SW480 (cell line): ENCODE measurements at places on chromosomes 12 and 14.

DNA sequence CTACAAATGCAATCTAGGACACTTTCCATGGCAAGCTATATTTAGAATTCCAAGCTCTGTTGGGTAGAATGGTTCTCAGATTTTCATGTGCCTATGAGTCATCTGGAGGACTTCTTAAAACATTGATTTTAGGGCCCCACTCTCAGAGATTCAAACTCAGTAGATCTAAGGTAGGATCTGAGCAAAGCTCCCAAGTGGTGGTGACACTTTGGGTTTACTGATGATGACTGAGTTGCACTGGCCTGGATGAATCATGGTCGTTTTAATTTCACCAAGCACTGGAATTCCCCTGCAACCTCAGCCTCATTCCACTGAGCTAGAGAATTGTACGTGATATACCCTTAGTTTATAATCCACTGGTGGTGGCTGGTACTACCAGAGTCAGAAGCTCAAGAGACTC lies 86.5 kb downstream of the PPM1H start:
- peak; percentile 17 for DNase-seq

DNA sequence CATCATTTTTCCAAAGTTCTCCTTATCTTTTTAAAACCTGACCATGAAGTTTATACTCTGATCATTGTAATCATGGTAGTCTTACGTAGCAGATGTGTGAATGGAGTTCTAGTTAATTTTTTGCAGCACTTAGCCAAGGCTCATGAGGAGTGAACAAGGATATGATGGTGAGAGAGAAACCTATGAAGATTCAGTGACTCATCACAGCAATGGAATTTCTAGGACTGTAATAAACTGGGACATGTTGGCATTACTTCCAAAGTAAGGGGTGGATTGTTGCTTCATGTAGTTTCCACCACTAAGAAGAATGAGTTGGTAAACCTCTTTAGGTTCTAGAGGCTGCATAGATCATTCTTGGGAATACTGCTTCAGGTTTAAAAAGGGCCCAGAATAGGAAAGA lies 102.7 kb downstream of the LRRIQ1 start:
- no peak for DNase-seq

DNA sequence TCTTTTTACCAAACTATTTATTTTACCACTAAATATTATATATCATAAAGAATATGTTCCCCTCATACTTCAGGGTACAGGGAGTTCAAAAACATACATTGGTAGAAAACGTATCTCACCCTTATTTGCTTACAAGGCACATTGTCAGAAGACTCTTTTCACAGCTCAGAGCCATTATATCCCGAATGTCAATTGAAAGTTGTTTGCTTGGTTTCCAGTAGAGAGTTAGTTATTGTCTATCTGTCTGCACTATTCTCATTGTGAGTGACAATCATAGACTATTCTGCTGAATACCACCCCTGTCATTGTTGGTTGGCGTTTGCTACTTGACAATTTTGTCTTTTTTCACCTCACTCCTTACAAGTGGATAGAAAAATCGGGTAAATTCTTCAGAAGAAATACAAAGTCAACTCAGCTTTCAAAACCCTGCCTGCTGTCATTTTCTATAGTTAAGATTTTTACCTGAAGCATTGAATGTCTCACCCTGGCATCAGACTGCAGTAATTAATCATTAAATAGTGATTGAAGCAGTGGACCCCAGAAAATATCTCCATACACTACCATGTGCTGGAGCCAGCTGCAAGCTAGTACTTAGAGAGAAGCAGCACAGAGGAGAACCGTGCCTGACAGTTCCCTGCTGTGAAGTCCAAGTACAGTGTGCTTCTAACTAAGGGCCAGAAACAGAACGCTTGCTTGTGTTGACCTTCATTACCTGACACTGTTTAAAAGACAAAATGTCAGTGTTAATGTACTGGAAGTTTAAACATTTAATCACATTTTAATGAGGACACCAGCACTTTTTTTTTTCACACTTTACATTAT lies 510.6 kb downstream of the RERGL start:
- DNase-seq: no peak

GRCh38 chr12:10562306-10562933 lies 51.0 kb downstream of the MAGOHB start:
- DNase-seq: peak; percentile 59

DNA sequence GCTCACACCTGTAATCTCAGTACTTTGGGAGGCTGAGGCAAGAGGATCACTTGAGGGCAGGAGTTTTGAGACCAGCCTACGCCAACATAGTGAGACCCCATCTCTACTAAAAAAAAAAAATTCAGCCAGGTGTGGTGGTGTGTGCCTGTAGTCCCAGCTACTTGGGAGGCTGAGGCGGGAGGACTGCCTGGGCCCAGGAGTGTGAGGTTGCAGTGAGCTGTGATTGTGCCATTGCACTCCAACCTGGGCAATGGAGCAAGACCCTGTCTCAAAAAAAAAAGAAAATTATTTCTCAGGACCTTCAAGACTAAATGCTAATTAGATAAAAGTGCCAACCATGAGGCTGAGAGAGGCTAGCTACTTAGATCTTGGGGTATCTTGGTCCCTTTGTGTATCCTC lies 23.5 kb downstream of the OTUB2 start:
- DNase-seq: no peak

- no peak for DNase-seq
These were observed 123.0 kb downstream of the SLC38A4 start for GRCh38 chr12:46702581-46703344.

DNA sequence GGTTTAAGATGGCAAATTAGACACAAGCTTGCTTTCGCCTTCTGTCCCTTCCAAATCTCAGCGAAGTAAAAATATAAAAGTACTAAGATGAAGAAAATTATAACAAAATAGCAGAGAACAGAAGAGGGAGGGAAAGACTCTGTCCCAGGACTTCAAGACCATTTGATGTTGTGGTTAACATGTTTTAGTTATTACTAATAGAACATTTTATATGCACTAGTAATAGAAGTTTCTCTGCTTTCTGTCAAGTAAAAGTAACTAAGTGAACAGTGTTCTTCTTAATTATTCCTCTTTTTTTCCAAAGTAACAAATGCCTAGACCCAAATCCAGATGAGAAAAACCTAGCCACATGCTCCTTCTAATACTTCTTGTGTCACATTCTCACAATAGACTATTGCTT lies 85.1 kb upstream of the DAAM1 start:
- no peak for DNase-seq

DNA sequence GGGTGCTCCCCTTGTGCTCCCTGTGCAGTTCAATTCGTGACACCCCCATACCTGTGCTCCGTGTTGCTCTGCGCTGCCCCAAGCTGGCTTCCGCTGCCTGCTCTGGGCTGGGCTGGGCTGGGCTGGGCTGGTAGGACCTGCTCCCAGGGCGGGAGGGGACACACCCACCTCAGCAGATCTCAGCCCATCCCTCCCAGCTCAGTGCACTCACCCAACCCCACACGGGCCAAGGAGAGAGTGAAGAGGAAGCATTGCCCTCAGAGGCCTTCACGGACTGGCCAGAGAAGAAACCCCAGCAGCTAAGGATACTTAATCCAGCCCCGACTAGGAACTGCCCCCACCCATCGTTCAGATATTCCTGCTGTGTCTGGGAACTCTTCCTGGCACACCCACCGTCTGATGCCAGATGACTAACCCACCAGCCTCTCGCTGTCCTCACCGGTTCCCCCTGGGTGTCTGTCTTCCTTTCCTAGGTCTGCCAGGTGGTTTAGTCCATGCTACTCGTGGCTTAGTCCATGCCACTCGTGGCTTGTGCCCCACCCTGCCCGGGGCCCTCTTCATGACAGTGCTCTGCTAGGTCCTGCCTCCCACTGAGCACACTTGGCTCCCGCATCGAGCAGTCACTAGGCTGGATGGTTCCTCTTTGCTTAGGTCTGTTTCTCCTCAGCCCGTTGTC lies at the start of gene LPAR5:
TSS of gene LPAR5 (minus strand) at position 104 of the 676 bp plus-strand sequence. CDS start 14,711 bp downstream, outside the sequence.
- DNase-seq: peak; percentile 86

GRCh38 chr12:56695327-56696101 lies 7.4 kb upstream of the PTGES3 start:
- DNase-seq: no peak

DNA sequence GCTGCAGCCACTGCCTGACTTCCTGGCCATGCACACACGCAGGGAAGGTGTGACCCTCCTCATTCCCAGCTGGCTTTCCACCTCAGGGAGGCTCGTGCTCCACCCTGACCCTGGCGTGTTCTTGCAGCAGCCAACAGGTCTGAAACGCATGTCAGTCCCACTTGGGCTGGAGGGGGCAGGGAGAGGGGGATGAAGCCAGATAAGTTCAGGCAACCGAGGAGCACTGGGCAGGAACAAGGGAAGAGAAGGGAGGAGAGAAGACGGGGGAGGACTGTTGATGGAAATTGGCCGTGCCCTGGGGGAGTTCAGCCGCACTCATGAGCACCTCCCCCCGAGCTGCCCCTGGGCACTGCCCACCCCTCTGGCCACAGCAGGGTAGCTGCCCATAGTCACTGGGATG lies 182.4 kb upstream of the PRMT8 start:
- no peak for DNase-seq

DNA sequence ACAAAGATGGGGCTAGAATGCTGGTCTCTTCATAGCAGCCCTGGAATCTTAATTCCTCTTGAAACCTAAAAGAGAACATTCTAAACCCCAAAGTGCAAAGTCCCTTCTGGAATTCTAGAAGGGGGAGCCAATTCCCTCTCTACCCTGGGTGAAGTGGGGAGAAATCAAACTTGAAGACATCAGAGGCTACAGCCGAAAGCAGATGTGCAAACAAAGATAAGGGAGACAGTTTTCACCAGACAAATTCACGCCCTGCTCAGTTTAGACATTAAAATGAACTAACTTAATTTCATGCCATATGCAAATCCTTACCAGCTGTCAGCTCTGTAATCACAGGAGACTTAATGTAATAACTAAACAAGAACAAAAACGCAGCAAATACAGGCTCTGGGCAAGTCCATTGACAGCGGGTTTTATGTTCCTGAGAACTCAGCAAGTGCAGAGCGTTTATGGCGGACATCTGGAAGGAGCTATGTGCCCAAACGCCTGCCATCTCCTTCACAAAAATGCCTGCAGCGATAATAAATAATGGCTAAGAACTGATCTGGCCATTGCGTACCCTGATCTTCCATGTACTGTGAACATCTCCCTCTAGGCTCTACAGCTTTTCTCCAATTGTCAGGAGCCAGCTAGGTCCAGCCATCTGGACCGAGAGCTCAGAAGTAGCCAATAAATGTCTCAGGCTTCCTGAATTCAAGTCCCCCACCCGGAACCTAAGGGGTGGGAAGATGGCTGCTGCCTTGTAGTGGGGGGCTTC lies 19.1 kb upstream of the FICD start:
- no peak for DNase-seq

DNA sequence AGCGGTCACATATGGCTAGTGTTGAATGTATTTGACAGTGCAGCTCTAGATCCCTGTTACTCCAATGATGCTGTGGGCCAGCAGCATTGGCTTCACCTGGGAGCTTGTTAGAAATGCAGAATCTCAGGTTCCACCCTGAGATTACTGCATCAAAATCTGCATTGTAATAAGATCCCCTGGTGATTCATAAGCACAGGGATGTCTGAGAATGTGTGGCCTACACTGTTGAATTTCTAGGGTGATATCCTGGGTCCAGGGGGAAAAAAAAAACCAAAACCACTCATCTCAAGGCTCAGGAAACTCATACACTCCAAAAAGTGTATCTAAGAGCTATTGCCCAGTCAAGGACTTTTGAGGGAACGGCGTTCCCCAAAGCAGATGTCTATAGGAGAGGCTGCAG lies 196.8 kb downstream of the PPM1H start:
- DNase-seq: no peak

GRCh38 chr14:37401093-37401492 lies 194.0 kb downstream of the FOXA1 start:
- no peak for DNase-seq

- DNase-seq: no peak
These were observed 806.9 kb downstream of the GALC start for GRCh38 chr14:87185961-87186560.

DNA sequence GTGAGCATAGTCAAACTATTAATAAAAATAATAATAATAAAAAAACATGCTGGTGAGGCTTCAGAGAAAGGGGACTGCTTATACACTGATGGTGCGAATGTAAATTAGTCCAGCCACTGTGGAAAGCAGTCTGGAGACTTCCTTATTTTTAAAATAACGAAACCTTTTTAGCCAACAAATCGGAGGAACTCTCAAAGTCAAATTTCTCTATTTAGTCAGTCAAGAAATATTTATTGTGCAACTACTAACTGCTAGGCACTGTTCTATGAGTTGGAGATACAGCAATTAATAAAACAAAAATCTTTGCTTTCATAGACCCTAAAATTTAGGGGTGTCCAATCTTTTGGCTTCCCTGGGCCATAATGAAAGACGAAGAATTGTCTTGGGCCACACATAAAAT lies 10.8 kb downstream of the TAOK3 start:
- DNase-seq: no peak

DNA sequence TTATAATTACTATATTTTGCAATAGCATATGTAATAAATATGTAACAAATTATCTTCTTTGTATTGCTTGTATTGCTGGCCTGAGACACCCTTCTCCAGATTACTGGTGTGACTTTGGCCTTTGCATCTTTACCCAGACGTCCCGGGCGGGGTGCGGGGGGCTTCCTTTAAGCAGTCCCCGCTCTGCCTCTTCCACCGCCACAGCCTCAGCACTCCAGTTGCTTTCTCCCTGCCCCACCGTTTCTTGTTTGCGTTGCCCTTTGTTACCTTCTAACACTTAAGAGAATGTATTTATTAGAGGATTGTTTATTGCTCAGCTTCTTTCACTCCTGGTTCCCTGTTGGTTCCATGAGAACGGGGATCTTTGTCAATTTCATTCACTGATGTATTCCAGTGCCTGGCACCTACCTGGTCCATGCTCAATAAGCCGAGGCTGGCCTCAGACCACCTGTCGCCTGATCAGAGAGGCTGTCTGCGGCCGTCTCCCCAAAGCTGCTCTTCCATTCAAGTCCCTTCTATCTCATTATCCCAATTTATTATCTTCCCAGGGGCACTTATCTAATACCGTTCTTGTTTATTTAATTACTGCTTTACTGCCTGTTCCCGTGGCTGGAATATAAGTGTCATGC lies 100.5 kb upstream of the RFLNA start:
- no peak for DNase-seq

- no peak for DNase-seq
These were observed 112.7 kb downstream of the SLC16A7 start for GRCh38 chr12:59708484-59708883.

DNA sequence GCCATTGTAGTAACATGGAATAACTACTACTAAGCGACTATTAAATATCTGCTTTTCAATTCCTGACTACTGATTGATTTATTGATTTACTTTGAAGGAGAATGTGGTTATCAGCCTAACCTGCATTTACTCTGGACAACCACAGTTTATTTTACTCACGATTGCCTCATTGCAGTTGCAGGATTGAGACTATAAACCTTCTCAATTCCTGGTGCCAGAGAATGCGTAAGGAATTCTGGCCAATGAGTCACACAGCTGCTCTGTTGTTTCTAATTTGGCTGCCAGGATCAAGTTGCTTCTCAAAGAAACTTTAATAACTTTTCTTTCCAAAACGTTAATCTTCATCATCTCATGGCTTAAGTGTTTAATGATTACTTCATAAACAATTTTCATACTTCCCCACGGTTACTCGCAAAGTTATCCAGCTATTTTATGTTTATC lies 13.1 kb upstream of the TMTC1 start:
- no peak for DNase-seq
